Activated CD4-positive, CD25-positive, alpha-beta regulatory T cell (primary cell): ENCODE measurements at places on chromosomes 12 and 14.

GRCh38 chr14:78202976-78203375, 32.8 kb downstream of the NRXN3 start:
- no peak for DNase-seq

GRCh38 chr12:72178244-72178643, 93.9 kb upstream of the TRHDE start:
- DNase-seq: no peak

DNA sequence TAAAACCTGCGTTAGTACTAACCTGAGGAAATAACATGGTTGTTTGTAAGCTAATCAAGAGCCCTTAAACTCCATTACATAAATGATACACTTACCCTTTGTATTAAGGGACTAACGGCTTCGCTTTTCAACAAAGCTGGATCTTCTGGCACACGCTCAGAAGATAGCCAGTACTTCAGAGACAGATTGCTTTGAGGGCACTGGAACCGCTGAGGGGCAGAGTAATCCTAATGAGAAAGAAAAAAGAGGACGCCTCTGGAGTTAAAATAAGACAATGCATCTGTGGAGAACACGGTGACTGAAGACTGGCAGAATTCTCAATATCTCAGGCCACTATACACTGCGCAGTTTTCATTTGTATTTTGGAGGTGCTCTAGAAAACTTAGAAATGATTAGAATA, 1.5 kb upstream of the KTN1 start:
- DNase-seq: no peak

DNA sequence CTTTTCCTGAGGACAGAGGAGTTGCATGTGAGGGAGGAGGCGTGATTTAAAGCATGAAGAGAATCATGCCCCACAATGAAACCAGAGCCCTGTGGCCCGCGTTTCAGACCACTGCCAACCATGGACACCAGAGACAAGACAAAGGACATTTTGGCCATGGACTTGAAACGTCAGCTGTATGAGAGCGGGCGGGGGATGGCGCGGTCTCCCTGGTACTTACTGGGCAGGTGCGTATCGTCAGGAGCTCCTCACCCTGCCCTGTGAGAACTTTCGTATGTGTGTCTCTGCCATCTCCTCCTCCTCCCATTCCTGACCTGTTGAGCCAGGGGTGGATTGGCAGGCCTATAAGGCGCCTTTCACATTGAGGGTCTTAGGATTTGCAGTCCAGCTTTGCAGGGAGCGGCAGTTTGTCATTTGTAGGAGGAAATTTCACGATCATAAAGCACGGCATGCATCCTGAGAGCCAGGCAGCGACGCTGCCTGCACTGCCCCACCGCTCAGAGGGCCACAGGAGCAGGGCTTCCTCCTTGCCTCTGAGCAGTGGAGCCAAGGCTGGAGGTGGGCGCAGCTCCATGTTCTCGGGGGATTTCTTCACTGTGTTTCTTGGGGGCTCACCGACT, 22.2 kb downstream of the SFSWAP start:
- no peak for DNase-seq

DNA sequence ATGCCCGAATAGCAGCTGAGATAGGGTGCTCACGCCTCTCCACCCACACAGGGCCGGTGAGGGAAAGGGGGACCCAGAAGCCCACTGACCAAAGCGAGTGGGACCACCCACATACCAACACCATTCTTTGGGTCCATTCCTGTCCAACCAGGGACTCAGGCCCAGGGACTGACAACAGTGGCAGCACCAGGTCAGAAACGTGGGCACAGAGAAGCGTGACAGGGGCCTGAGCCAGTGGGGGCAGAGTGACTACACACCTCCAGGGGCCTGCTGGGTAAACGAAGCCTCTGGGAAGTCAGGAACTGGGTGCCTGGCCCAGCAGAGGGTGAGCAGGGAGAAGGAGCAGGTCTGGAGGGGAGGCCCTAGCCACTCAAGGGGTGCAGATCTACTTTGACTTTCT, 13.7 kb downstream of the SPRYD3 start:
- DNase-seq: no peak

- DNase-seq: no peak
These were observed 2.2 kb downstream of the NRIP2 start for GRCh38 chr12:2832550-2833127.

- peak; percentile 36 for DNase-seq
These were observed at the start of gene C1R for GRCh38 chr12:7092229-7092985. Gene C1R (minus strand): TSS chr12:7092445. CDS start chr12:7092388, 57 bp downstream.

GRCh38 chr12:75954041-75954440, 77.5 kb downstream of the PHLDA1 start:
- no peak for DNase-seq

- DNase-seq: no peak
These were observed 239.7 kb downstream of the EMP1 start for GRCh38 chr12:13436182-13436581.
